Cortex of kidney (tissue), 1 donor: ENCODE measurements at places on chromosomes 7 and 10.

- no peak for DNase-seq
These were observed 7.0 kb downstream of the ANXA7 start for GRCh38 chr10:73406846-73407245.

DNA sequence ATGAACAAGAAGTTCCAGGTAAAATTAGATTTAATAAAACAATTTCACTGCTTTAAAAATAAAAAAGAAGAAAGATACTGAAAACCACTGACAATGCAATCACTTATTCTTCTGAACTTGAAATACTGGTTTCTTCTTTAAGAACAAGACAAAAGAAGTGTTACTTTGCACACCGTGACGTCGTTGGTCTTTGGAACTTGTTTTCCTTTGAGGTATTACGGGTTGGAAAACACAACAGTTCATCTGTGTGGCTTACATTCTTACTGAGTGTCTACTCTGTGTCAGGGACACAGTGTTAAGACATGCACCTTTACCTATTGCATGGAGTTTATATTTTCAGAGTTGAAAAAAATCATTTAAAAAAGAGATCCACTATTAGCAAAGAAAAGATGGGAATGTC is 41.3 kb upstream of the UCN3 start:
- no peak for DNase-seq

DNA sequence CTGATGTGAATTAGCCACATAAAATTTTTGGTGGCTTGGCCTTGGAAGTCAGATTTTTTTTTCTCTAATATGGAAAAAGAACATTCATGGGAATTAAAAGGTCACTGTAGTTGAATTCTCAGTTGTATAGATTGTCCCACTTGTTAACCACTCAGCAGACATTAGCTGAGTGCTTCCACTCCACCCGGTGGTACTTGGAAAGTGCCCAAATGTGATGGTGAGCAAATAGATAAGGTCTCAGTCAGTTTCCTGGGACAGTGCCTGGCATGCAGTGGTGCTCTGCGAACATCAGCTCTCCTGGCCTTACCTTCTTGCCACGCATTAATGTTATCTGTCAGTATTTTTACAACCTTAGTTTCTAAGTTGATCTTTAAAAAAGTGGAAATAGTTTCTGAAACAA is 1.4 kb downstream of the ATP5F1C start:
- DNase-seq: no peak

DNA sequence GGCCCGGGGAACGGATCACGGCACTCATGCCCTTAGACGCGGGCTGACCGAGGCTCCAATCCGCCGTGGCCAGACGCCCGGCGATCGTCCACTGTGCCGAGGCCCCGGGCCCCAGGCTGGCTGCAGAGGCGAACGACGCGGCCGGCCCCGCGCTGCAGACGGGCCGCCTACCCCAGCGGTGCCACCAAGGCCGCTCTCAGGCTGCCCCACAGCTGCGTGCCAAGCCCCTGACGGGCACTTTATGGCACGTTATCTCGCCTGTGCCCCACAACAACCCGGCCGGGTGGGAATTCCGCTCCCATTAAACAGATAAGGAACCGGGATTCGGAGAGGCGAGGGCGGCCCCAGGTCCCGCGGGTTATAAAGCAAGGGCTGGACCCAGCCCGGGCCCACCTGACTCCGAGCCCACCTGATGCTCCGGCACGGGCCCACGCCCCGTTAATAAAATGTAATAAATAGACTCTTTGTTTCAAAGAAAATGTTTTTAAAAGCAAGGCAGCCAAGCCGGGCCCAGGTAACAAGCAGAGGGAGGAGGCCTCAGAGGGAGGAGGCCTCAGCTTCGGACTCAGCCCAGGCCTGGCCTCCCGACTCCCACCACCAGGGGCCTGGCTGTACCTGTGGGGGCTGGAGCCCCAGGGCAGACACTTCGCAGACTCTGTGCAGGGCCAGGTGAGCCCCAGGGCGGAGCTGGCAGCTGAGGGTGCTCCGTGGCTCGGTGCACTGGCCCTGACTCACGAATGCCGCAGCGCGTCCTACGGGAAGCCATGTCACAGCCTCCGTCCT is 79.7 kb downstream of the FOXL3 start:
- DNase-seq: no peak

GRCh38 chr10:5390607-5391205 is 13.9 kb downstream of the TUBAL3 start:
- DNase-seq: no peak

- no peak for DNase-seq
These were observed 36.6 kb downstream of the PNLIPRP3 start for GRCh38 chr10:116464257-116464656.

DNA sequence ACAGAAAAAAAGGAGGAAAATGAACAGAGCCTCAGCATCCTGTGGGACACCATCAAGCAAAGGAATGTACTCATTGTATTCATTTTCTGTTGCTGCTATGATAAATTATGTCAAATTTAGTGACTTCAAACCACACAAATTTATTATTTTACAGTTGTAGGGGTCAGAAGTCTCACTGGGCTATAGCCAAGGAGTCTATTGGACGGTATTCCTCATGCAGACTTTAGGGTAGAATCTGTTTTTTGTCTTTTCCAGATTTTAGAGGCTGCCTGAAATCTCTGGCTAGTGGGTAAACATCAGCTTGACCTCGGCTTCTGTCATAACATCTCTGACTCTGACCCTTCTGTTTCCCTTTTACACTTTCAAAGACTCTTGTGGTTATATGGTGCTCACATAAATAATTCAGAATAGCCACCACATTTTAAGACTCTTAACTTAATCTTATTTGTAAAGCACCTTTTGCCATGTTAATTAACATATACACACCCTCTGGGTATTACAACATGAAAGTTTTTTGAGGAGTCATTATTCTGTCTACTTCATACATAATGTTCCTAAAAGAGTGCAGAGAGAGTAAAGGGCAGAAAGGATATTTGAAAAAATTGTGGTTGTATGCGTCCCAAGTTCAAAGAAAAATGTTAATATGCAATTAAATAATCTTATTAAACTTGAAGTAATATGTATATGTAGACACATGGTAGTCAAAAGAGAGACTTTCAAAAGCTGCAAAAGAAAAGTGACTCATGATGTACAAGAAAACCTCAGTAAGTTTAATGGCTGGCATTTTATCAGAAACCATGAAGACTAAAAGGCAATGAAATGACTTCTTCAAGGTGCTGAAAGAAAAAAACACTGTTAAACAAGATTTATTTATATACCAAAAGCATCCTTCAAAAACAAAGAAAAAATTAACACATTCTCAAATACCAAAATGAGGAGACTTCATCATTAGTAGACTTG is 70.8 kb upstream of the MEOX2 start:
- DNase-seq: no peak

DNA sequence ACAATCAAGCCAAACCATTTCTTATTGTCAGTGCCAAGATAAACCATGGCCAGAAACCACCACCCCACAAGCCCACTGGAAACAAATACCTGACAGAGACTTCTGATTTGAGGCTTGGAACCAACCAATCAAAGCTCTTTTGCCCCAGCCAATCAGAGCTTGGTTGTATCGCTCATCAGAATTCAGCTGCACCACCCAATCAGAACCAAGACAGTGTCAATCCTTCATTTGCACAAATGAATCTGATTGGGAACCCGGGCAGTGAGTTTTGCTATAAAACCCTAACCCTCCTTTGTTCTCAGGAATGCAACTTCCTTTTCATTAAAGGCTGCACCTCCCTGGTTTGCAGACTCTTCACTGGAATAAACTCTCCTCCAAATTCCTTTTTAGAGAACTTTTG is 87.4 kb downstream of the ELAPOR2 start:
- no peak for DNase-seq

- DNase-seq: no peak
These were observed 258.0 kb downstream of the XPNPEP1 start for GRCh38 chr10:109665321-109665720.

GRCh38 chr10:92826061-92826460 is 22.3 kb upstream of the EXOC6 start:
- no peak for DNase-seq

DNA sequence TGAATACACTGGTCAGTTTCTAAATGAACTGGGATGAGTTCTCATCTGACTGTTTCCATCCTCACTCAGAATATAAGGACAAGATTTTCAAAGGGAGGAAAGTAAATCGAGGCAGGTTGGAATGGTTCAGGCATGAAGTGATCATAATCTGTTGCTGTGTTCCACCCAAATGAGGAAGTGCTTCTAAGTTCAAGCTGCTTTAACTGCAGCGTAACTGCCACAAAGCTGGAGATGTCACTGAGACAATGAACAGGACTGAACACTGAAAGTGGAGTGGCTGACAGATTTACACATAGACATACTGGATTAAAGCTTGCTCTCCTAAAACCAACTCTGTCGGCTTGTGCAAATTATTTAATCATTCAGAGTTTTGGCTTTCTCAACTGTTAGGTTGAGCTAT is 66.6 kb downstream of the GPR37 start:
- DNase-seq: no peak

DNA sequence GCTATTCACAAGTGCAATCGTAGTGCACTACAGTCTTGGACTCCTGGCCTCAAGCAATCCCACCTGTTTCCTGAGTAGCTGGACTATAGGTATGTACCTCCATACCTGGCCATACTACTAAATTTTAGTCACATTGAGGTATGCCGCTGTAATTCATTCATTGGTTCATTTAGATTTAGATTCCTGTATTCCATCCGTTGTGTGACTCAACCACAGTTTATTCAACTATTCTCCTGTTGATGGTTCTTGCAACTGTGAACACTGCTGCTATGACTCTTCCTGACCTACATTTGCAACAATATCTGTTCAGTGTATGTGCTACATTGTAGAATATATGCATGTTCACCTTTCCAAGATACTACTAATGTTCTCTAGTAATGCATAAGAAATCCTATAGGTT is 8.0 kb upstream of the ZCCHC24 start:
- DNase-seq: no peak

GRCh38 chr7:8325067-8325466 is 63.1 kb upstream of the ICA1 start:
- DNase-seq: no peak

DNA sequence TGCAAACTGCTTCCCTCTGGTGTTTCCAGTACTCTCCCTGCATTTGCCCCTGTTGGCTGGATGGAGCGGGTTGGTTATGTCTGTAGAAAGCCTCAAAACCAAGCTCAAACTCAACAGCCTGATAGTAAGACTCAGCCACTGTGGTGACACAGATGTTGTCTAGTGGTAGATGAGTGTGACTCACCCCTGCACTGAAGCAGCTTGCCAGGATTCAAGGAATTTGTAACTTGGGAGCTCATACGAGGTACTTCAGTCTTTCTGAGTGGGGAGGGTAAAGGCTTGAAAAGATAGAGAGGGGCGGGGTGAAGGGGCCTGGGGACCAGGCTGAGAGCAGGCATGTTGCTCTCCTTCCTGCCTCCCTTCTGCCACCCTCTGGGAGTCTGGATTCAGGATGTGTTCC is 22.9 kb upstream of the AQP1 start:
- no peak for DNase-seq

DNA sequence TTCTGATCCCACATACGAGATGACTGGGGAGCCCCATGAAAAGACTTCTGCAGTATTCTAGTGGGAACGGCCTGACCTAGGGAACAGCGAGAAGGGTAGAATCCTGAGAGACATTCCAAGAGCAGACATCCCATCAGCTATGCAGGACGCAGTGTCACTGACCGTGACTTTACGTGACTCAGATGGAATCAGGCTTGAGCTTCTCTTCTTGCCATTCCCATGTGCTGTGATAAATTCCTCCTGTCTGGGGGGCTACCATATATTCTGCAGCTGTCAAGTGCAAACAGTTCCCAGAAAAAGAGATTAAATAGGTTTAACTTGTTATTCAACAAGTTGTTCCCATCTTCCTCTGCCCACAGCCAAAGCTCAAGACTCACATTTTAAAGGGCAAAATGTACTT is 73.1 kb upstream of the PDE1C start:
- DNase-seq: no peak

DNA sequence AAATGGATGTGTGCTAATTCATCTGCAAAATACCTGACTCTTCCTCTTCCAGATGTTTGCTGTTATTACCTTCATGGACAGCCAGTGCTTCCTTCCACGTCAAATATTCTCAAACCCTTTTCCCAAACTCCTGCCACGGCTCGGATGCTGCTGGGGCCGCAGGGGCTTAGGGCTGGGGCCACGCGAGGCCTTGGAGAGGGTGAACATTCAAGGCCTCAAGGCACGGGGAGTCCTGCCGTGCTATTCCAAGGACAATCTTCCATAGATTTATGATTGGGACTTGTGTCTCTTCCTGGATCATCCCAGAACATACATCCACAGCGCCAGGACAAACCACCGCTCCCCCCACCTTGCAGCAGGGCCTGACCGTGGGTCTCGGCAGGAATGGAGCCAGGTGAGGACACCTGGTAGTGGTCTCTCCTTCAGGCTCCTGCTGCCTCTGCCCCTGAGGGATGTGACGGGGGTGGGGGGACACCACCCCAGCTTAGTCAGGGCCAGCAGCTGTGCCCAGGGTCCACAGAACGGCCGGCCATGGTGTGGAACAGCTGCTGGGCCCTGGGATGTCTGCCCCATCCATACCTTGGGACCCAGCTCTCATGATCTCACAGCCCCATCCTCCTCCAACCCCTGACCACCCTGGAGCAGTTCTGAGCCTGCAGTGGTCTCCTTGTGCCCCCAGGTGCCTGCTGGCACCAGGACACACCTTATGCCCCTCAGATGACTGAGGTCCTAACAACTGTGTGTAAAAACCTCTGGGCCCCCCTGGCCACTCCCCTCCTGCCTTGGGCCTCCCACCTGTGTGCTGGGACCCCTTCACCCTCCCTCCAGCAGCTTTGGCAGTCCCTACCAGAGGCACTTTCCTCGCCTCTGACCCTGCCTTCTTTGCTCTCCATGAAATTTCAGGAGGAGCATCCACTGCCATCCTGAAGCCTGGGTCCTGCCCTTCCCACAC is 16.7 kb downstream of the VIPR2 start:
- no peak for DNase-seq

- no peak for DNase-seq
These were observed 195.8 kb upstream of the NEBL start for GRCh38 chr10:21092683-21093524.

- no peak for DNase-seq
These were observed 24.3 kb upstream of the TRIM56 start for GRCh38 chr7:101060992-101061391.

DNA sequence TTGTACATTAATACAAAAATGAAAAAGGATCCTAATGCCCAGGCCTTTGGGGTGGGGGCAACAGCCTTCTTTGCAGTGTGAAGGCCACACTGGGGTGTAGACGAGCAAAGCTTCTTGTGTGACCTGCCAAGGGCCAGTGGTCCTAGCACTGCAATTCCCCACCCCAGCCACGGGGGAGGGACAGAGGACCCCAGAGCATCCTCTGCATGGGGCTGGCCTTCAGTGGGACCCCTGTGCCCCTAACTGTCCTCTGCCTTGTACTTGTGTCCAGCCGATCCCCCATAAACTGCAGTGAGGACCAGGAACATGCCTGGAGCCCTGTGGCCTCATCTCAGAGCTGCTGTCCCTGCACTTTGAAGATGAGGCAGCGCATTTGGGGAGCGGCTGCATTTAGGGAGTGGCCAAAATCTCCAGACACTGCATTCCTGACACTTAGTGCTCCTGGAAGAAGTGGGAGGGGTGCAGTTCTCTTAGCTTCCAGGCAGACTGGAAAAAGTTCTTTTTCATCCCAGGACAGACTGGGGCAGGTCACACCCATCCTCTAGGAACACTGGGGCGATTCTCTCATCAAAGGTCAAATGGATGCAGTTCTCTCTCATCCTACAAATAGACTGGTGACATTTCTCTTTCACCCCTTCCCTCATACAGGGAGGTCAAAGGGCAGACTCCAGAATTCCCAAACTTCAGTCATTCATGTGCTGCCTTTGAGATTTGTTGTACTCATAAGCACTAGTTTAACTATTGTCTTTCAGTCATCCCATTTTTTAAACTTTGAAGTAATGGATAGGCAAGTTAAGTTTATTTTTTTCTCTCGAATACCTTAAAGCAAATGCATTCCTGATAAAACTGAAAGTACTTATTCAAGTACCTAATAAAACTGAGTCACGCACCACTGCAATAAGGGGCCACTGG is 922 bp upstream of the MYO1G start:
- no peak for DNase-seq
